ENCODE measurements at places on chromosomes 7 and 10. TPM values are rescaled to one million over a fixed set of nuclear protein-coding genes. Genes with fewer than 3 reads are reported as not detected.

The EPHA1 gene
- not detected for total RNA-seq

The RAMP3 gene
- not detected for total RNA-seq

The SNCG gene
- not detected for total RNA-seq

The PLPP4 gene
- total RNA-seq, result 4.0 TPM

The AKR1D1 gene
- 0.13 TPM for total RNA-seq

The FOXI2 gene
- not detected for total RNA-seq

The IMPDH1 gene
- total RNA-seq, result 68.3 TPM

The ANKRD22 gene
- total RNA-seq, result not detected

The ZC3HAV1L gene
- total RNA-seq, result 16.2 TPM

The SMARCD3 gene
- total RNA-seq, result 24.3 TPM

The EGR2 gene
- 0.63 TPM for total RNA-seq

The FASTK gene
- total RNA-seq, result 113 TPM

The PRSS37 gene
- total RNA-seq, result not detected

The NRCAM gene
- 22.8 TPM for total RNA-seq

The CACNA2D1 gene
- 11.1 TPM for total RNA-seq

The CAV1 gene
- total RNA-seq, result 18.2 TPM

The PILRA gene
- total RNA-seq, result 0.48 TPM

DNA sequence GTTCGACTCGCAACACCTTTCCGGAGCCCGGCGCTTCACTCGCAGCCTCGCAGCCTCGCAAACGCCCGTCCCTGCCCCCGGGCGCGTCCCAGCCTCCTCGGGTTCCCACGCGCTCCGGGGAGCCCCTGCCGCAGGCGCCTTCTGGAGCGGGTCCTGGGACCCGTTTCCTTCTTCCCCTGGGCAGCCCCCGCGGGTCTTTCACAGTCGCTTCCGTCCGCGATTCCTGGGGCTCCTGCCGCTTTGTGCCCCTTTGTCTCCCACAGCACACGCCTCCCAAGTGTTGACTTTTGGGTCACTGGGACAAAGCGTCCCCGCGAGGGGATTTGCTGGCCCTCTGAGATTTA lies 140.7 kb downstream of the DYNC2I1 start:
- DNase-seq, result no peak

DNA sequence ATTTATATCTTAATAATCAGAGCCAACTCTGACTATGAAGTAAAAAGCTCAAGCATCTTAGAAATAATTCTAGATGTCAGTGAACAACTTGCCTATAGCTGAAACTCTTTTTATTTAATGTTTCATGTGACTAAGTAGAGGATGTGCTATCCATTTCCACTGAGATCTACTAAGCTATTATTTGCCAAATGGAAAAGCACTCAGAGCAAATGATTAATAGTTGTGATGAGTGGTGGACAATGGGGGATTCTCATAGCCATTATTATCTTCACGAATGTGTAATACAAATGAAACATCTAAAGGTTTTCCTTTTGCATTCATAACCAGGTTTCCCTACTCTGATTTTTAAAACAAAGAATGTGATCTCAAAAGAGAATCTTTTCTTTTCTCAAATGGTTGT lies 126.6 kb upstream of the GNAI1 start:
- DNase-seq, result no peak

DNA sequence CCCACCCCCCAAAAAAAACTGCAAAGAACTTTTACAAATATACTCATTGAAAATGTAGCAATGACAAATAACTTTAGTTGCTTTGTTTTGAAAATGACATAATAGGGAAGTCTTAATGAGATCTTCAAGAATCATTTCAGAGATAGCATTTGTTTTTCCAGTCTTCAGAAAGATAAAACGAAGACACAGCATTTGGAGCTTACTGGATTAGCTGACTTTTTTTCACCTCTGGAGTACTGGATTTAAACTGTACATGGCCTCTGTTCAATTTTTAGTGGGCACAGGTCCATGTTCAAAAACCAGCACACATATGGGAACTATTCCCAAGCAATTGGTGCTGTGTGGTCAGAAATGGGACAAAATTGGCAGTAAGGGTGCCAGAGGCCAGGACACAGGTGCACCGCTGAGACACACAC lies 3.9 kb downstream of the RAB11FIP2 start:
- no peak for DNase-seq

- DNase-seq, result no peak
These were observed 23.0 kb upstream of the RET start for GRCh38 chr10:43053825-43054224.

DNA sequence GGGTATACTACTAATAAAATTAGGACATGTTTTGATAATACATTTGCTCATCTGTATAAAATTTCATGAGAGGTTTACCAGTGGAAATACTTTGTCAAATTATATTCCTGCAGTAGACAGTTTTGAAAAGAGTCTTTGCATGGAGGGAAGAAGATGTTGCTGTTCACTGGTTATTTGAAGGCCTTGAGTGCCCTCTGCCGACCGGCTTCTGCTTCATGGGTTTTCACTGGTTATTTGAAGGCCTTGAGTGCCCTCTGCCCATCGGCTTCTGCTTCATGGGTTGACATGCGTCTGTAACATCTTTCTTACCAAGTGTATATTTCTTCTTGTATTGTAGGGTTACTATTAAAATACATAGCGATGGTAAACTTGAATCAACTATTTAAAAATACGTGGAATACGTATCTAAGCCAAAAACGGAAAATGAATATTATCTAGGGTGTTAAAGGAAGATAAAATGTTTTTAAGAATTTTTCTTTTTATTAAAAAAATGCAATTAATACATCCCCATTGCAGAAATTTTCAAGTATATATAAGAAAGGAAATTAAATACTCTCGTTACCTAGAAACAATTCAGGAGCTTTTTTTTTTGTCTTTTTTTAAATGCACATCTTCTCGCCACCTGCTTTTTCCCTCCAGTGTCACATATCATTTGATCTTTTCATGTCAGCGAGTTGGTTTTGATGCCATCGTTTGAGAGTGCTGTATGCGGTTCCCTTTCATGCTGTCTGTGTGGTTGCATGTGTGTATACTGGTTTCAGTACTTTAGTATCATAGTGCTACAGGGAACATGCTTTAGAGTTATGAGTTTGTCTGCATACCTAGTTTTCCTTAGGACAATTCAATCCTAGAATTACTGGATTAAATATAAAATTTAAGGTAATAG lies 73.4 kb downstream of the SHH start:
- peak; percentile 92 for DNase-seq

- no peak for DNase-seq
These were observed 17.0 kb upstream of the SFRP5 start for GRCh38 chr10:97788552-97789442.

- no peak for DNase-seq
These were observed 38.0 kb upstream of the TMEM72 start for GRCh38 chr10:44873160-44873559.

GRCh38 chr7:81641873-81642272 lies 128.0 kb downstream of the HGF start:
- DNase-seq, result no peak

DNA sequence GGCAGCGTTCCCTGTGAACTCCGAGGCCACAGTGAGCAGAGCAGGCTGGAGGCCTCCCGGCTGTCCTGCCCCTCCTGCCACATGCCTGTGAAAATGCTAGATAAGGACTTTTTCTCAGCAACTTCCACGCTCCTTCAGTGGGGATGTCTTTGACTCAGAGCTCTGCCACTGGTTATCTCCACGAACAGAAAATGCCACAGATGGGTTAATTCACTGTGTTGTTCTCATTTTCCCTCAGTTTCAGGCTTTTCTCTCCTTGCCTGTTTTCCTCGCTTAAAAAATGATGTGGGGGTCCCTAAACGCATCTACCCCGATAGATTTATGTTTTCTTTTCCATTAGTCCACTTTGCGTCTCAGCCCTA lies 51.3 kb downstream of the IKZF1 start:
- no peak for DNase-seq

- DNase-seq, result peak; percentile 90
These were observed 4.4 kb upstream of the ARID5B start for GRCh38 chr10:61896854-61897661.

DNA sequence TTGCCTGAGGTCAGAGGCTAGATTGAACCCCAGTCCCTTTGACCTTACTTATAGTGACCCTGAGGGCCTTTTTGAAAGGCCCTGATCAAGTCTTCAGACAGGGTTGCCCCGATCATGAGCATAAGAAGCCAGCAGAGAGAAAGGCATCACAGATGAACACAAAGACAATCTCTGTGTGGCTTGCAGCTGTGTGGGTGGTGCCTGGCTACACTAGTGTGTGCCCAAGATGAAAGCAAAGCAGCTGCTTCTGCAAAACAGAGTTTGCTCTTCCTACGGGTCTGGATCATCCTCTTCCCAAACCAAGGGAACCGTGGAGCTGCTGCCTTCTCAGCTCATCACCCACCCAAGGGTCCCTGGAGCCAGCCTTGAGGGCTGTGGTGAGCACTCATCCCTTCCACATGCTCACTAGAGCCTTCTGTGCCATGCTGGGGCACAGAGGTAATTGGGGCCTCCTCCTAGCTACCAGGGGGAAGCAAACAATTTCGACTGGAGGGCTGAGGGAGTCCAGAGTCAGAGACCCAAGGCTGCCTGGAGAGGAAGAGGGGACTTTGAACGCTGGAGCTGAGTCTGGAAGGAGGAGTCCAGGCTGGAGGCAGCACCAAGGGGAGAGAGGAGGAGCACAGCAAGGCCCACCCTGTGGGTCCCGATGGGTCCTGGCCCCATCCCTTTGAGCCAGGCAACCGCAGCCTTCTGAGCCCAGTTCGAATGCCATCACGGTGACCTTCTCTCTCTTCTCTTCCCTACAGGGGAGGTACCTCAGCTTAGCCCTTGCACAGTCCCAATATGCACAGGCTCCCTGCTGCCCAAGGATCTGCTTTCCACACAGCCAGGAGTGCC lies 42.3 kb downstream of the ANTXRL start:
- DNase-seq, result peak; percentile 53

DNA sequence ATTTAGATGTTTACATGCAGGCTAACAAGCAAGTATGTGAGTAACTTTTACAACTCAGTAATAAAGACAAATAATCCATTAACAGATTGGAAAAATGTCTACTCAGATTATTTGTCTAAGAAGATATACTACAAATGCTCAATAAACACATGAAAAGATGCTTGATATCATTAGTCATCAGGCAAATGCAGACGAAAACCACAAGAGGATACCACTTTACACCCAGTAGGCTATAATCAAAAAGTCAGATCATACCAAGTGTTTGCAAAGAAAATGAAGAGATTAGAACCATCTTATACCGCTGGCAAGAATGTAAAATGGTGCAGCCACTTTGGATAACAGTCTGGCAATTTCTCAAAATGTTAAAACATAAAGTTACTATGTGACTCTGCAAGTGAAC lies 84.1 kb downstream of the MALSU1 start:
- DNase-seq, result no peak

DNA sequence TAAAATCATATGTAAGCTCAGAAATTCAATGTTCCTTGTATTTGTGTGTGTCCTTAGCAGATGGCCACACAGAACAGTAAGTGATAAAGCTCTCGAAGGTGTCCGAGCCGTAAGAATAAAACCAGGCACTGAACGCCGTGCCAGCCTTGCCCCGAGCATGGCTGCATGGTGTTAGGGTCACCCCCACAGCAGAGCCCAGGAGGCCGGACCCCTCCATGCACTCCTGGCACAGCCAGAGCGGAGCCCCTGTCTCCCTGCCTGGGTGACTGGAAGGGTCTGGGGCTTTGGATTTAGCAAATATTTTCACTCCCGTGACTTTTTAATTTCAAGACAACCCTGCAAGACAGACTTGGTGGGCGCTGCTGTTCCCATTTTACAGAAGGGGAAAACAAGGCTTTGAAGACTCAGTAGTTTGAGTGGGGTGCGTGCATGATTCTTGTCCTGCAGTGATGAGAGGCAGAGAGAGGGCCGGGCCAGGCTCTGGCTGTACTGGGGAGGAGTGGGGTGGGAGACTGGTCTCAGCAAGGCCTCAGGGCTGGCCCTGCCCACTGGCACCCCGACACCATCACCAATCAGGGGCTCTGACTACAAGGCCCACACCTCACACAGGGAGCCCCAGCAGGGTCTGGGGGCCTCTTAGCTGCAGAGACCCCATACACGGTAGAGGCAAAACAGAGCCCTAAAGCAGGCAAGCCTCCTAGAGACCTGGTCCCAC lies 39.4 kb downstream of the VIPR2 start:
- DNase-seq, result no peak

- DNase-seq, result peak; percentile 4
These were observed 105.2 kb downstream of the FANK1 start for GRCh38 chr10:126001576-126001975.

- no peak for DNase-seq
These were observed 152.5 kb upstream of the PHF14 start for GRCh38 chr7:10821156-10821555.

- DNase-seq, result no peak
These were observed 80.7 kb upstream of the PDCD4 start for GRCh38 chr10:110790913-110791506.

DNA sequence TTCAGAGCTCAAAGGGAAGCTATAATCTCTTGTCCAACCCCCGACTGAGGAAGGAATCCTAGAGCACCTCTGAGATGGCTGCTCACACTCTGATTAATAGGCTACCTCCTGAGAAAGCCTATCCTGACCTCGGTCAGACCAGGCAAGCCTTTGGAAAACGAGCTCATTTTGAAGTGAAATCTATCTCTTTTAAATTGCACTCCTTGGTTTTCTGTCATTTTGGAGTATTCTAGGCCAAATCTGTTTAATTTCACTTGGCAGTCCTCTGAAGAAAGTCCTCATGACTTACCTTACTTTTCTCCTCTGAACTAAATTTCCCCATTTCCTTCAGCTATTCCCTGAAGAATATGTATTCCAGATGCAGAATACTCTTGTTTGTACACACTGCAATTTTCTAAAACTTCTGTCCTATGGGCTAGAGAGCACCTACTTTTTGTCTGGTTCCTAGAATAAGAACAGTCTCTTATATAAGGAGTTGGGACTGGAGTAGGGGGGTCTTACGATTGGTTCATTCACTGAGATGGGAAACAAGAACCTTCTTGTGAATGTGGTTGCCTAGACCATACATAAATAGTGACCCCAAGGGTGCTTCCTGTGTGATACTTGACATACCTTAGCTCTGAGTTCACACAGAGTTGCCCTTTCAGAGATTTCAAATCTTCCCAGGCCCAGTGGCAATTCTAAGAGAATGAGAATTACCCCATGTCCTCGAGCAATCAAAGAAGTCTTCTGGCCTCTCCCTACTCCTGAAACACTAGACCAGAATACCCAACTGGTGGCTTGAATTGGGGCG lies 31.9 kb upstream of the HPS1 start:
- DNase-seq, result peak; percentile 35

- no peak for DNase-seq
These were observed 42.4 kb downstream of the INSIG1 start for GRCh38 chr7:155340071-155340531.

DNA sequence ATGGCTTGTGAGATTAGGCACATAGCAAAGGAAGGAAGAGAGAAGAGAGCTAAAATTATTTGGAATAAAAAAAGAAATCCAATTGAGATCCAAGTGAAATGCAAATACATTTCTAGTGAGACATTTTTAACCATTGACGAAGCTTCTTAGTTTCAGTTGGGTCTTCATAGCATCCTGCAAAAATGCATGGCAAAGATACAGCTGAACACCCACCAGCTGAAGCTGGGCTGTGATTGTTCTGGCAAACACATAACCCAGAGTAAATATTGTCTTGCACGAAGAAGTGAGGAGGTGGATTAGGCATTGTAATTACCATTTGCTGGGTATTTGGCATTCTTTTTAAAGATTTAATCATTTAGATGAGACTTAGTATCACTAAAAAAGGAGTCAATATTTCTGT lies 409.4 kb downstream of the GRM8 start:
- DNase-seq, result no peak

- no peak for DNase-seq
These were observed 3.8 kb upstream of the DNAH11 start for GRCh38 chr7:21538936-21539495.

Measured in SK-MEL-5 (cell line).